ENCODE measurements at places on chromosomes 4 and X.

- no peak for DNase-seq
Measured at GRCh38 chr4:84622959-84623358, 40.0 kb downstream of the CDS1 start.

GRCh38 chrX:17299206-17299605 lies 75.8 kb upstream of the NHS start:
- no peak for DNase-seq

DNA sequence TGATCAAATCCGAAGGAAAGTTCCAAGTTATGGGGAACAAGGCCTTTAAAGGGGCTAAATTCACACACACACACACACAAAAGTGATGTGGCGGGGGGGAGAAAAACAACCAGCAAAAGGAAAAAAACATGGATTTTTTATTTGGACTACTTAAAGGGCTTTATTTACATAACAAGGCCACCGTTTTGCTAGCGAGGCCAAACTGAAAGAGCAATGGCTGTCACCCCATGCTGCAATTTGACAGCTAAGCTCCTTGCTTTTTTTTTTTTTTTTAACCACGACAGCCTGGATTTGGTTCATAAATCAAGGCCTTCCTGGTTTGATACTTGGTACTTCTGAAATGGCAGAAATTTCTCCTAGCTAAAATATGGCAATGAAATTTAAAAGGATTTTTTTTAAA lies 99.6 kb upstream of the PTCHD1 start:
- no peak for DNase-seq

DNA sequence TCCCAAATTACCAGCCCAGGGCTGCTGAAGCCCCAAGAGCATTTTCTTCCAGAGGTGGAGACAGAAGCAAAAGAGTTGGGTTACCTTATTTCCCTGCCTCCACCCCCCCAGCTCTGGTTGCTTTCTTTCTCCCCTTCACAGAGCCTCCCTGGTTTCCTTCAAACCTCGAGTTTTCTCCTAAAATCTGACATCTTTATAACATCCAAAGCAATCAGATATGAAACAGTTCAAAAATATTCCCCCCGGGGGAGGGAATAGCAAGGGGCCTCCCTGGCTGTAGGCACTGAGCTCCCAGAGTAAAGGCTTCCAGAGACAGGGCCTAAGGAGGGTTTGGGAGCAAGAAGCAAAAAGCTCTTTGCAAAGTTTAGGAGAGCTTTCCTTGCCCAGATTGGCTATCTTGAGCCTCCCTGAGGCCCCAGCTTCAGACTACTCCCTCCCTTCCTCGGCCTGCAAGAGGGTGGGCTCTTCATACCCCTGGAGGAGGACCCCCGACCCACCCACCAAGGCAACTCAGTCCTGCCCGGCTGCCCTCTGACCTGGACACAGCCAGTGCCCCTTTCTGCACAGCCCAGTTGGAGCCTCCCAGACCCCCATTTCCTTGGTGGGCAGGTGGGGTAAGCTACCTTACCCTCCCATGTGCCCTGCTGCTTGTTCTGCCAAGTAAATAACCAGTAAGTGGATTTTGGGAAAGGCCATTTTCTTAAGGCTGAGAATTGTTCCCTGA lies 7.6 kb downstream of the MAMLD1 start:
- DNase-seq, result peak; percentile 67

DNA sequence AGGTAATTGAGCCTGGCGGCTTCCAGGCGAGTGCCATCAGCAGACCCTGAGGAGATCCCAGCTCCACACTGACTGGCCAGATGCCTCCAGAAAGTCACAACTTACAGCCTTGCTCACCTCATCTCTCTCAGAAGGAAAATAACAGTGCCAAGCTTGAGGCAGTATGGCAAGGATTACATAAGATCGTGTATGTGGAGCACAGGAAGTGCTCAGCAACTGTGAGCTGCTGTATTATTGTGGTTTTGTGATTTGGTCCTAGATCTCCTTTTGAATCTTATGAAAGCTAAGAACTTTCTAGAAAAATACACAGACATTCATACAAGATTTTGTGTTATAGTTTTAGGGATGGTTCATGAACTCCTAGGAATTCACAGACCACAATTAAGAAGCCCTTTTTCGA lies 14.0 kb downstream of the RASL11B start:
- DNase-seq, result no peak

DNA sequence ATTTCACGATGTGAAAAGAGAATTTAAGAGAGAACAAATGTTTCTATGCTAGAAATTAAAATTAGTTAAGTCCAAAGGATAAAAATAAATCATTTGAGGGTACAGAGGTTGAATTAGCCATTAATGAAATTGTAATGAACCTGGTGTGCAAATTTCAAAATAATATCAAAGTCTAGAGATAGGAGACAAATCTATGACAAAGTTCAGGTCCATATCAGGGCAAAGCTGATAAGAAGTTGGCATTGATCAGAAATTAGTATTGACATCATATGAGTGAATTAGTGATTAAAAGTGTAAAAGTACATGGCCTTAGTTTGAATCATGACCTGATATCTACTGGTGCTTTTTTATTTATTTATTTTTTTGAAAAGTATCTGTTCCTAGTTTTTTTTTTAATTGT lies 33.8 kb upstream of the UGT2A3 start:
- no peak for DNase-seq

- DNase-seq, result no peak
Measured at GRCh38 chr4:44756559-44756958, 30.2 kb upstream of the GNPDA2 start.

DNA sequence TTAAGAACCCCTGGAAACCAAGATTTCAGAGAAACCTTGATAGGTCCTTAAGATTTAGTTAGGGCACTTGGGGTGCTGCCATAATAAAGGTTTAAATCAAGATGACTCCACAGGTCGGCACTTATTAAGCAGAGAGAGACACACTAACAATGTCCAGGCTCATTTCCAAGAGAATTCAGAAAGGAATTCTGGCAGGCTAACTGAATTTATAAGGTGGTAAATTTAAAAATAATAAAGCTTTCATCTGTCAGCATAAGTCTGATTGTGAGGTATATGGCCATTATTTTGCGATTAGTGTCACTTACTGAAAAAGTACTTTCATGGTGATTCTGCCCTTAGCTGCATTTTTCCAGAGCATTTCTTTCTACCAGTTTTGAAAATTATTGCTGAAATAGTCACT lies 472.7 kb downstream of the ARAP2 start:
- DNase-seq, result no peak

GRCh38 chr4:76708971-76709771 lies 188.8 kb downstream of the SOWAHB start:
- no peak for DNase-seq

DNA sequence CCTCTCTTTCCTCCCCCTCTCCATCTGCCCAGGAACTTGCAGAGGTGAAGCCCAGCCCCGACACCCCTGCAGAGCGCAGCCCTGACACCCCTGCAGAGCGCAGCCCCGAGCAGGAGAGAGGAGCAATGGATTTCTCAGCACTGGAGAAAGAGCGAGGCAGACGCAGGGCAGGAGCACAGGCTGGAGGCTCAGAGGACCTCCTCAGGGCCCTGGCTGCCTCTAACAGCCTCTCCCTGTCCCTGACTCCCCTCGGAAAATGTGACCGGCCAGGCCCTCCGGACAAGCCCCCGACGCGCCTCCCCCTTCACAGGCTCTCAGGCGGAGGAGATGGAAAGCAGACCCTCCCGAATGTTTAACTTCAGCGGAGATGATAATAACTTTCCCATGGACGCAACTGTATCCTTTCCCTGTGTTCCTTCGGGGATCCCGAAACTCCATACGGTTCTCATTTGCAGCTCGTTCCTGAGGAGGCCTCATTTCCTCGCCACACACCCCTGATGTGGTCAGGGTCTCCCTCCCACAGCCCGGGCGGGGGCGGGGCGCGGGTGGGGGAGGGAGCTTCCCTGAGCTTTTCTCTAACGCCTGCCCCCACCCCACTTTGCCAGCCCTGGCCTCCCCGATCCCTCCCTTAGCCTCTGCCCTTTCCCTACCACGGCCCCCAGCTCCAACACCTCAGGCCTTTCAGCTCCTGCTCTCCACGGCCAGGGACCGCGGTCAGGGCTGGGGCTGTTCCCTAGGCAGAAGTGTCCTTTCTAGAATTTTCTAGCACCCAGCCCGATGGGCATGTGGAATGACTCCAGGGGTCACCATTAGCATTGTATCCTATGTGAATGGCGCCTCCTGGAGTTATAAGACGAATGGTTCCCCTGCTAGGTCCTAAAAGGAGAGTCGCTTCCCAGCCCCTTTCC lies 201.1 kb upstream of the BCOR start:
- no peak for DNase-seq

DNA sequence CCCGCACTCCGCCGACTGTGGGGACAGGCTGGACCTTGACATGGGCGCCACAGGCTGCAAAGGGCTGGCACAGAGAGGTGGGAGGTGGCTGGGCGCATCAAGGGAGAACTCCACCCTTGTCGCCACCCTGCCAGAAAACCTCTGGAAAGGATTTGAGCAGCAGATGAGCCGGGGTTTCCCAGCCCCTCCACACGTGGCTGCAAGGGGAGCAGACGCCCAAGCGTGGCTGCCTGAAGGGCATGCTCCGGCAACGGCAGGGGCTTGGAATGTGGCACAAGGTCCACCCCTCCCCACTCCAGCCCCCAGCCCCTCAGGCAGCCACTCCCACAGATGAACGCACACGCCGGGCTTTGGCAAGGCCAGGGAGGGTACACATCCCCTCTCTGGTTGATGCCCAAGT lies 4.6 kb downstream of the BGN start:
- no peak for DNase-seq

- no peak for DNase-seq
Measured at GRCh38 chrX:133897593-133898163, 87.7 kb downstream of the GPC3 start.

DNA sequence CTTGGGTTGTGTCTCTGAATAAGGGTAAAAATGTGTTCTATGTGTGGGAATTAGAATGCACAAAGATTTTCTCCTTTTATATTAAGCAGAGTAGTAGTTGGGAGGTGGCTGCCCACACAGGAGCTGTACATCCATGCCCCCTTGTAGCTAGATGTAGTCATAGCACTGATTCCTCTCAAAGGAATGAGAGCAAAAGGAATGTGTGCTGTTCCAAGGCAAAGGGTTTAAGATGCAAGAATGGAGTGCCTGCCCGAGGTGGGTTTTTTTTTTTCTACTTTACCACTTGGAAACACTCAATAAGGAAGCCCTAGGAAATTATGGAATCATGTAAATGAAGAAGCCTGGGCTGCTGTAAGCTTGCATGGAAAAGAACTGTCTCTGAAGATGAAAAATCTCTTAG lies 2183.2 kb upstream of the AGA start:
- DNase-seq, result no peak

GRCh38 chr4:24195991-24196736 lies 306.3 kb upstream of the PPARGC1A start:
- DNase-seq, result no peak

DNA sequence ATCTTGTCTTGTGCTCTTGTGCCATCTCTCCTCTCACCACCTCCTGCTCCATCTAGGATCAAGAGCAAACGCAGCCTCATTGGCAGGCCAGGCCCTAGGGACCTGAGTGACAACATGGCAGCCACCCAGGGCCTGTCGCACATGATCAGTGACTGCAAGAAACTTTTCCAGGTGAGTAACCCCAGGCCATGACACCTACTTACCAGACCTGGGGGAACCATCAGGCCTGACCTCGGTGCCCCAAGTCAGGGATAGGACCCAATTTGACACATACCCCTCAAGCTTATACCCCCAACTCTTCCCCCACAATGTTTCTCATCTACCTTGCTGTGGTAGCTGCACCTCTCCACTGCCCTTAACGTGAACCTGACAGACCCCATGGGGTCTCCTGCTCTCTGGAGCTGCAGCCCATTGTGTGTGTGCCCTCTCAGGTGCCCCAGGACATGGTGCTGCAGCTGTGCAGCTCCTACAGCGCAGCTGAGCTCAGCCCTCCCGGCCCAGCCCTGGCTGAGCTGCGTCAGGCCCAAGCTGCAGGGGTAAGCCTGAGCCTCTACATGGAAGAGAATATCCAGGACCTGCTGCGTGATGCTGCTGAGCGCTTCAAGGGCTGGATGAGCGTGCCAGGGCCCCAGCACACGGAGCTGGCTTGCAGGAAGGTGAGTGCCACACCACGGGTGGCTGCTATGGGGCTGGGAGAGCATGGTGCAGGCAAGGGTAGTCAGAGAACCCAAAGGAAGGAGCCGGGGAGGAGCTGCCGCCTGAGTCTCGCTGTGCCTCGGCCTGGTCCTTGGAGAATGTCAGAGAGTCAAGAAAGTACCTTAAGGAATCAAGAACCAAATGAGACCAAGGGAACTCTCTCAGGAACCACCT lies 74.8 kb downstream of the STARD8 start:
- no peak for DNase-seq

- no peak for DNase-seq
Measured at GRCh38 chr4:56871371-56871866, 36.3 kb upstream of the REST start.

DNA sequence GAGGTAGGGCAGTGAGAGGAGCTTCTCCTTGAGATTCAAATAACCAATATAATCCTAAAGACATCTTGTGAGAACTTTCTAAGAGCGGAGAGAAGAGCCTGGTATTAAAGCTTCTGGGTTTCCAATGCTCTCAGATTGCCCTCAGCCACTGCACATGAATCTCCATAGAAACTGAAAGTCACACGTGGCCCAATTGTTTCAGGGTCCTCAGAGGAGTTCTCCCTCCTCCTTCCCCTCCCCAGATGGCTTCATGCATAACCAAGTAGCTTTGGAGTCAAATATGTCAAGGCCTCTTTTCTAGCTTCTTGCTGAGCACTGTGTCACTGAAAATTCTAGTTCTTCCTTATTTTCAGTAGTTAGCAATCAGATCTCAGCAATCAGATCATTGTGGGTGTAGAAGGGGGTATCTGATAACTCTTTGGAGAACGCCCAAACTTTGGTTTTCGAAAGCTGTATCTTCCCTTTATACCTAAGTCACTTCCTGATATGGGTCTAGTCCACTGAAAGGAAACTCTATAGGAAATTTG lies 2.2 kb downstream of the BTK start:
- DNase-seq, result no peak

DNA sequence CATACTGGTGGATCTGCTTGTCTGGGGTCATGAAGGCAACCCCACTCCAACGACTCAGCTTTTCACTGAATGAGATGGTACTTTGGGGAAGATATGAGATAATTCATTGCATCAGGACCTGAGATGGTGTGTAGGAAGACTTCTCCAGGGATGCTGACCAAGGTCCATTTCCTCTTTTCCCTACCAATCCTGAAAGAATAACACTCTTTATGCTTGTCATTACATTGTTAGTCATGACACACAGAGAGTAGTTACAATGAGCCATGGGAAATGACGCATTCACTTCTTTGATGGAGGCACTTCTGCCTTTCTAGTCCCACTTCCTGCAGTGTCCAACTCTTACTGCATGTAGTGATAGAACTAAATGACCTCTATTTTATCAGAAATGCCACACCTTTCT lies 58.6 kb downstream of the AREG start:
- no peak for DNase-seq

- DNase-seq, result peak; percentile 89
Measured at GRCh38 chrX:48911412-48912182, at the start of gene SLC35A2. Gene SLC35A2, minus strand, starts transcription at chrX:48911646. Its CDS starts 10 bp downstream, at chrX:48911636.

GRCh38 chr4:180960743-180961401 lies 1282.3 kb upstream of the TENM3 start:
- no peak for DNase-seq

DNA sequence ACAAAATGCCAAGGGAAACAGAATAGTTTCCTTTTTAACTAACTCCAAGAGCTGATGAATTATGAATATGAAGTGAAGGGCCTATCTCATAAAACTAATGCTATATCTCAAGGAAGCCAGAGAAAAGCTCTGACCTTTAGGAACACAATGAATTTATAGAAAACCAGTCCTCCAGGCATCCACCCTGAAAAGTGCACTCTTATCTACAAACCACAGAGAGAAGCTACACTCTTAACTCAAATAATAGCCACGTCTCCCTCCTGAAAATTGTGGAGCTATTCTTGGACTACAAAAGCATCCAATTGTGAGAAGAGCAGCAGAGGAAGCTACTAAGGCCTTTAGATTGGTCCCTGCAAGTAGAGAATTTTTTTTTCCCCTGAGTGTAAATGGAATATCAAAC lies 253.9 kb downstream of the IL15 start:
- DNase-seq, result no peak

Measured in osteocyte (in vitro differentiated cells).